ENCODE measurements at places on chromosomes 2 and 18. TPM values are rescaled to one million over a fixed set of nuclear protein-coding genes. Genes with fewer than 3 reads are reported as not detected.

MC2R gene
- not detected for total RNA-seq

- no peak overlapping the region for H3K4me3 ChIP-seq
- H3K27me3 ChIP-seq = no peaks in the 10 kb centered on the region
- no peaks in the 10 kb centered on the region for H3K36me3 ChIP-seq
- H3K27ac ChIP-seq = no peak overlapping the region
Measured at GRCh38 chr2:168181825-168182224, 65.6 kb downstream of the STK39 start.

DNA sequence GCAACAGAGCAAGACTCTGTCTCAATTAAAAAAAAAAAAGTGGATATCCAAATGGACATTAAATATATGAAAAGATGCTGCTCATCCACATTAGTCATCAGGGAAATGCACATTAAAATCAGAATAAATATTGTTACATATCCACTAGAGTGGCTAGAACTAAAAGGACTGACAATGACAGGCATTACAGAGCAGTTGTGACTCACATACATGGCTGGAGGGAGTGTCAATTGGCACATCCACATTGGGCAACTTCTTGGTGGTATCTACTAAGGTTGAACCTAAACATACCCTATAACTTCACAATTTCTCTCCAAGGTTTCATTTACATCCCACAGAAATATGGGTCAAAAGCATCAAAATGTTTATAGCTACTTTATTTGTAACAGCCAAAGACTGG is 14.0 kb upstream of the DNER start:
- H3K4me1 ChIP-seq = 0 out of 2 replicates have a peak, but pooled peaks cover 11% of the 10 kb centered on the region
- H3K27me3 ChIP-seq = no peaks in the 10 kb centered on the region
- no peak overlapping the region for H3K4me3 ChIP-seq
- H3K27ac ChIP-seq = no peak overlapping the region
- no peaks in the 10 kb centered on the region for H3K36me3 ChIP-seq

GRCh38 chr2:72155737-72156136 is 8.1 kb upstream of the CYP26B1 start:
- H3K27me3 ChIP-seq = peaks cover 17% of the 10 kb centered on the region
- no peaks in the 10 kb centered on the region for H3K4me1 ChIP-seq
- H3K4me3 ChIP-seq = no peak overlapping the region
- H3K27ac ChIP-seq = no peak overlapping the region
- no peak for DNase-seq
- H3K36me3 ChIP-seq = no peaks in the 10 kb centered on the region

SLC5A7 gene
- total RNA-seq = not detected

SOX11 gene
- under 0.01 TPM for total RNA-seq

SERPINB2 gene
- total RNA-seq = 6.1 TPM

DNA sequence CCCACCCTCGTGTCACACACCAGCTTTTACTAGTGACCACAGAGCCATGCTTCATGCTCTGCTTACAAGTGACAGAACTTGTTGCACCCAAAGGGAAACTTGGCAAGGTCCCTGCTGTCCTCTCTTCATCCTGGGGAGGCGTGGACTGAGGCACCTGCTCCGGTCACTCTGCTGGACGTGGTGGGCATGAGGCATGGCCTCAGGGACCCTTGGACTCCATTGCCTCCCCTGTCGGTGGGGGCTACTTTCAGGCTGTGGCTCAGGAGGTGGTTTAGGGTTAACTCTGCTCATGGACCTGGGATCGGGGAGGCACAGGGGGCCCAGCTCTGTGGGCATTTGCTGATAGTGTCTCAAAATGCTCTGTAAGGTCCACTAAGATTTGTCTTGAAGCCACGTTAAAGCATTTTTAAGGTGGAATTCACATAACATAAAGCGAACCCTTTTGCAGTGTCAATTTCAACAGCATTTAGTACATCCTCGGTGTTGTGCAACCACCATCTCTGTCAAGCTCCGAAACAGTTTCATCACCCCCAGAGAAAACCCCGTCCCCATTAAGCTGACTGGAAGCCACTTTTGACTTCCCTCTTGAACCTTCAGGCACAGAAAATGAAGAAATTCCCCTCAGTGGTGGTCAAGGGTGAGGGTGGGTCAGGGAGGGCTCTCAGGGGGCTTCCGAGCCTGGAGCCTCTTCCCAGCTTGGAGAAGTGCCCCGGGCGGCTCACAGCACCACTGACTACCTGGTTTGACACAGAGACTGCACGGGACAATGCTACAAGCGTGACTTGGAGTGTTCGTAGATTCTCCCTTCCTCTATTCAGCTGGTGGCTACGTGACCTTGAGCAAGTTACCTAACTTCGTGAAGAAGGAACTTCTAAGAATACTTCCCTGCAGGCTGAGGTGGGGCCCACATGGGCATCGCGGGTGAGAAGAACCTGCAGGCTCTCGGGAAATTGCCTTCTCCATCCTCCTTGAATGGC is 100.0 kb upstream of the HDAC4 start:
- H3K36me3 ChIP-seq = no peaks in the 10 kb centered on the region
- H3K27ac ChIP-seq = no peak overlapping the region
- H3K27me3 ChIP-seq = peaks cover 16% of the 10 kb centered on the region
- no peak for DNase-seq

CFLAR gene
- total RNA-seq = 47.2 TPM

- no peaks in the 10 kb centered on the region for H3K27me3 ChIP-seq
- no peaks in the 10 kb centered on the region for H3K36me3 ChIP-seq
- H3K27ac ChIP-seq = no peak overlapping the region
- DNase-seq = no peak
- H3K4me1 ChIP-seq = no peaks in the 10 kb centered on the region
- no peak overlapping the region for H3K4me3 ChIP-seq
Measured at GRCh38 chr2:2901384-2902345, 476.0 kb downstream of the EIPR1 start.

APOB gene
- not detected for total RNA-seq

FAM237A gene
- not detected for total RNA-seq

ONECUT2 gene
- total RNA-seq = not detected

GRCh38 chr18:57811477-57812125 is 8.5 kb upstream of the ATP8B1 start:
- H3K4me1 ChIP-seq = peaks cover 49% of the 10 kb centered on the region
- H3K27ac ChIP-seq = no peak overlapping the region
- no peaks in the 10 kb centered on the region for H3K36me3 ChIP-seq
- no peak overlapping the region for H3K4me3 ChIP-seq

- no peak for DNase-seq
- H3K4me3 ChIP-seq = no peak overlapping the region
- H3K36me3 ChIP-seq = no peaks in the 10 kb centered on the region
- no peaks in the 10 kb centered on the region for H3K27me3 ChIP-seq
- H3K4me1 ChIP-seq = no peaks in the 10 kb centered on the region
Measured at GRCh38 chr18:11674119-11674518, 14.9 kb upstream of the GNAL start.

DNA sequence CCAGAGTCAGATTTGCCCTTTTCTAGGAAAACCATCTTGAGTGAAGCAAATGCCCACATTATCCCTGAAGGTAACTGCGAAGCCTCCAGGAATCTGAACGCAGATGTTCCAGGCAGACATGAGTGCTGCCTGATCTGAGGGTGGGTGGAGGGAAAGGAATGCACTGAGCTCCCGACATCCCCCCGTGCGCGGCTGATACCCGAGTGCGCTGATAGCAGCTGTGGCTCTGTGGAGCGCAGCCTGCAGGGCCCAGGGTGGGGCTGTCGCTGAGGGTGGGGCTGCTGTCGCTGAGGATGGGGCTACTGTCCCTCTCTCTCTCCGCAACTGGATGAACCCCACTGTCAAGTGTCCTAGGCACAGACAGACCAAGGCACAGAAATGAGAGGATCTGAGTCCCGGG is 82.4 kb downstream of the GFPT1 start:
- no peak overlapping the region for H3K27ac ChIP-seq
- no peak overlapping the region for H3K4me3 ChIP-seq
- H3K4me1 ChIP-seq = peaks cover 22% of the 10 kb centered on the region
- H3K36me3 ChIP-seq = no peaks in the 10 kb centered on the region

- no peaks in the 10 kb centered on the region for H3K36me3 ChIP-seq
- no peaks in the 10 kb centered on the region for H3K4me1 ChIP-seq
- H3K27me3 ChIP-seq = no peaks in the 10 kb centered on the region
- H3K27ac ChIP-seq = no peak overlapping the region
Measured at GRCh38 chr2:136242687-136243277, 124.8 kb upstream of the CXCR4 start.

SLC35F5 gene
- 146 TPM for total RNA-seq

FAM124B gene
- total RNA-seq = not detected

STON1 gene
- 4.9 TPM for total RNA-seq

ARHGAP28 gene
- 0.63 TPM for total RNA-seq

POLR1A gene
- 13.0 TPM for total RNA-seq

All from GM23248 (cell line).